Neural progenitor cell (in vitro differentiated cells): ENCODE measurements at places on chromosomes 6 and 20.

DNA sequence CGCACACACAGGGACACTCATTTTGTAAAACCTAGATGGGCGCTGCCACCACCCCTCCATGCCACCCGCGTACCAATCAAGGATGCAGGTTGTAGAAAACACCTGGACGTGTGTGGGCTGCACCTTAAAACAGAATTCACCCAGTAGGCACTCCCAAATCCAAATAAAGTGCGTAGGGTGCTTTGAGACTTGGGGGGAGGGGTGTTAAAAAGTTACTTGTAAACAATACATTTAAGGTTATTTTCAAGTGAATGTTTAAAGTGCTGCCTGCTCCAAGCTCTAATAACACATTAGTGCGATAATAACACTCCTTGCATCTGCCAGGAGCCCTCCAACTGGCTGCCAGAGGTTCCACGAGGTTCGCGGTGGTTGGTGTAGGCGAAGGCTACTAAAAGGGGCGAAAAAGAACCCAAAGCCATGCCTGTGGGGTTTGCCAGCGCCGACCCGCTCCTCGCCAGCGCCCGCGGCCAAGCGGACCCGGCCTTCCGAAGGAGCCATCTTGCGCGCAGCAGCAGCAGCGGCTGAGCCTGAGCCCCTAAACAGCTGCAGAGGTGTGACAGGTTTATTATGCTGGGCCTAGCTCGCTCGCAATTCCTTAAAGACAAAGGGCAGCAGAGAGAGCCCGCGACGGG lies 11.5 kb downstream of the FOXC1 start:
- DNase-seq, result peak; percentile 69

DNA sequence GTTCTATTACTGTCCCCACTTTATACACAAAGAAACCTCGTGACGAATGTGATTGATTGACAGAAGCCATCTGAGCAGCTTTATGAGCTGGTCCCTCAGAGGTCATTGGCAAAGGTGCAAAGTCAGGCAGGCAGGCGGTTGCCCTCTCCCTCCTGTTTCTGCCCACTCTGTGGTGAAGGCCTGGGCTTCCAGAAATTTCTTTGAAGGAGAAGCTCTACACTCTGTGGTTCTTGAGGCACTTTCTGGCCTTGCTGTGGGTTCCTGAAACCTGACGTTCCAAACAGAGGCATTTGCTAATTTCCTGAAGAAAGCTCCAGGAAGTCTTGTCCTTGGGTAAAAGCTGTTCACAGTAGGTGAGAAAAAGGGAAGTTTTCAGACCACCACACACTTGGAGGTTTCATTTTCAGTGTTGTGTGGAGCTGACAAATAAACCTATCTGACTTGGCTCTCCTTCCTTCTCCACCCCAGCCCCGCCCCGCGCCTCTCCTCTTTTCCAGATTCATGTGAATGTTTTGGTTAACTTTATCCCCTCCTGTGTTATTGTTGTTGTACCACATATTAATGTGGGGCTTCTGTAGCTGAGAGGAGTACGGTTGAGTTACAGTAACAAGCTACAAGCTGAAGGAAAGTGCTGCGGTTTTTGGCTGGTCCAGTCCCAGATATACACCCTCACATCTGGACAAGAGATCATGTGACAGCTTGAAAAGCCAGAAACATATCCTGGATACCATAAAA lies 274.1 kb downstream of the CLIC5 start:
- no peak for DNase-seq

- DNase-seq, result peak; percentile 25
Observed at GRCh38 chr6:17096096-17096495, 5.8 kb upstream of the STMND1 start.

DNA sequence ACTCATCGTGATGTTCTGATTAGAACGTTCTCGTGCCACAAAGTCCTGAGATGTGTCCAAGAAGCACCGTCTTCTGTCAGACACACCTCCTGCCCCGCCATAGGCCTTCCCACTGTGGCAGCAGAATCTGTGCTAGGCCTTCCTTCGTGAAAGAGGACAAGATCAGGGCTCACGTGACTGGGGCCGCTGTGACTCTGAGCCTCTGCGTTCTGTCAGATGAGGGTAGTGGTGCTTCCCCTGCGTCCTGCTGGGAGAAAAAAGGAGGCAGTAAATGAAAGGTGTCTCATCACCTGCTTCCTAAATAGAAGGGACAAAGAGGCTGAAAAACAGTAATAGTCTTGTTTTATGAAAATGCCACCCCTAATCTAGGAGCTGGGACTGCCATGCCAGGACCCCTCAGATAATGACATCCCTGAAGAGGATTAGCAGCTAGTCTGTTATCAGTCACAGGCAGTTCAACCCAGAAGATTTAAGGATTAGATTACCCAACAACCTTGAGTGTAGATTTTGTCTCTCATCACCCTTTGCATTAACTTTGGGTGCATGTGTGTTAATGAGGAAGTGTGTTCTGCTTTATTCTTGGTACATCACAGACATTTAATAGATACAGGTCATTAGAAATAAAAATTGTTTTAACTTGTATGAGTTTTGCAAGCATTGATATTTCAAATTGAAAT lies 4.1 kb downstream of the DNAJC5 start:
- no peak for DNase-seq

GRCh38 chr6:23533944-23534343 lies 592.1 kb upstream of the NRSN1 start:
- no peak for DNase-seq
